LNCaP clone FGC (cell line): ENCODE measurements at places on chromosomes 6 and 20.

- no peak for DNase-seq
Observed at GRCh38 chr20:51553897-51554486, 11.5 kb upstream of the NFATC2 start.

- DNase-seq, result no peak
Observed at GRCh38 chr6:32108727-32109113, 418 bp downstream of the TNXB start.

- DNase-seq, result no peak
Observed at GRCh38 chr20:19349879-19350278, 137.4 kb downstream of the SLC24A3 start.

DNA sequence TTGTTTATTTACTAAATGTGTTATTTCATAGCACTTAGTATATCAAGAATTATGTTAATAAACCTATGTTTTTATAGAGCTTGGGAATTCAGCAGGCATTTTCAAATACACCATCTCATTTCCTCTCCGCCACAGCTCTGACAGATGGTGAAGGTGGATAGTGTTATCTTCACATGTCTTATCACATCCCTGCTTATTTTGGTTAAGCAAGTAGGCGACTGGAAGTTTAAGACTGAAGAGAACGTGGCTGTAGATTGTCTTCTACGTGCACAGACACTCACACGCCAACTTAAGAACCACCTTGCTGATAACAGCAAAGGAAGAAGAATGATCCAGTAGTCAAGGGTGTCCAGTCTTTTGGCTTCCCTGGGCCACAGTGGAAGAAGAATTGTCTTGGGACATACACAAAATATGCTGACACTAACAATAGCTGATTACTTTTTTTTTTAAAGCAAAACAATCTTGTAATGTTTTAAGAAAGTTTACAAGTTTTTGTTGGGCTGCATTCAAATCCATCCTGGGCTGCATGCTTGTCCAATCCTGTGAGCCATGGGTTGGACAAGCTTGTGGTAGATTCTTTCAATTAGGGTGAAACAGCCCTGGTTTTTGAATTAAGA, 43.3 kb upstream of the SCGN start:
- DNase-seq, result peak; percentile 26

- no peak for DNase-seq
Observed at GRCh38 chr6:4895971-4896370, 107.9 kb downstream of the RPP40 start.

DNA sequence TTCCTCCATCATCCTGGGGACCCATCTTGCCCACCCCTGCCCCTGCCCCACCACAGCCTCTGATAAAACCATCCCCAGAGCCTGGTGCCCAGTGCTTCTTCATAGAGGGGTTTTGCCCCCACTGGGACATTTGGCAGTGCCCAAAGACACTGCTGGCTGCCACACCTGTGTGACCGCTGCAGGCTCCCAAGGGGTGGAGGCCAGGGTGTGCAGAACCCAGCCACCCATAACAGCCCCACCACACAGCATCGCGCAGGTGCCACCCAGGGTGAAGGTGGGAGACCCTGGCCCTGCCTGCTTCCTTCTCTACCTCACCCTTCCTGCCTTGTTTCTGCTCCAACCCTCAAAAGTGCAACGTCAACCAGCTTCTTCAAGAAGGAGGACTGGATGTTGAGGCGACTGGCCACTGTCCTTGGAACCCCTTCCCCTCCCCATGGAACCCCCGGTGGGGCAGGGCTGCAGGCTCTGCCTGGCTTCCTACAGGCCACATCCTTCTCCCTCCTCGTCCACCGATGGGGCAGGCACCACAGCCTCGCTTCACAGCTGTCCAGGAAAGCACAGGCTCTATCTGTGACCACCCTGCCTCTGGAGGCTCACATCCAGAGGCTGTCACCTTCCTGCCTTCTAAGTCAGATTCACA, 79.2 kb upstream of the MPC1 start:
- DNase-seq, result no peak

DNA sequence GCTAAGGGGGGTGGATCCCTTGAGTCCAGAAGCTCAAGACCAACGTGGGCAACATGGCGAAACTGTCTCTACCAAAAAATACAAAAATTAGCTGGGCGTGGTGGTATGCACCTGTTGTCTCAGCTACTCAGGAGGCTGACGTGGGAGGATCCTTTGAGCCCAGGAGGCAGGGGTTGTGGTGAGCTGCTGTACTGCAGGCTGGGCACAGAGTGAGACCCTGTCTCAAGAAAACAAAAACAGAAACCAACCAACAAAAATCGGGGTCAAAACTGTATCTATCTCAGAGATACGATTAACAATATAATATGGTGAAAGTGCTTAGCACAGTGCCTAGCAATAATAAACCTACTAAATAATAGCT, 20.7 kb upstream of the BCAS1 start:
- DNase-seq, result no peak

- DNase-seq, result peak; percentile 80
Observed at GRCh38 chr6:149026530-149026942, 279.7 kb downstream of the UST start.

GRCh38 chr20:50561379-50562078, 51.3 kb downstream of the PTPN1 start:
- no peak for DNase-seq

DNA sequence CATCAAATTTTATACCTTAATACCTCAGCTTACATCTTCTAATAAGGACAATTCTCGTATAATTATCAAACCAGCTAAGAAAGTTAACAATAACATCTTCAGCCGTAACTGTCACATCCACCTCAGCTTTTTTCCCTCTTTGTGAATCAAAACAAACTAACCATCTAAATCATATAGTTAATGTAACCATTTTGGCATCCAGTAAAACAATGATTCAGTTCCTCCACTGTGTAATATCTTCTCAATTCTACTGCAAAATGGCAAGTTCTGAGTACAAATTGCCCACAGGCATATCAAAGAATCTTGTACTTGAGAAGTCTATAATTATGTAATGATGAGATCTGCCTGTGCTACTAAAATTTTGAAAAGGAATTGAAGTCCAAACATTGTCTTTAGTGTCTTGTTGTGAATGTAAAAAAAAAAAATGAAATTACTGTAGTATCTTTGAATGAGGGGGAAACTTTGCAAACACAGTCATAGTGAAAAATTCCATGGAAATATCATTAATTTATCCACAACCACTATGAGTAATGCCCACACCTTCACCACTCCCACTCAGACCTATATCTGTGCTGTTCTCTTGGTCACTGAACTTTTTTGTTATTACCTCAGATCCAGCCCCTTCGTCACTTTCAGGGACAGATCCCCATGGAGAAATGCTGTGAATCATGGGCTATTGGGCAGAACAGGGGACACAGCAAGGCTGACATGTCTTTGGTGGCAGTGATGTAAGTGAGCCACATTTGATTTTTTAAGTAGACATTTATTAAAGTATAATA, 178.6 kb upstream of the RAB32 start:
- DNase-seq, result no peak

DNA sequence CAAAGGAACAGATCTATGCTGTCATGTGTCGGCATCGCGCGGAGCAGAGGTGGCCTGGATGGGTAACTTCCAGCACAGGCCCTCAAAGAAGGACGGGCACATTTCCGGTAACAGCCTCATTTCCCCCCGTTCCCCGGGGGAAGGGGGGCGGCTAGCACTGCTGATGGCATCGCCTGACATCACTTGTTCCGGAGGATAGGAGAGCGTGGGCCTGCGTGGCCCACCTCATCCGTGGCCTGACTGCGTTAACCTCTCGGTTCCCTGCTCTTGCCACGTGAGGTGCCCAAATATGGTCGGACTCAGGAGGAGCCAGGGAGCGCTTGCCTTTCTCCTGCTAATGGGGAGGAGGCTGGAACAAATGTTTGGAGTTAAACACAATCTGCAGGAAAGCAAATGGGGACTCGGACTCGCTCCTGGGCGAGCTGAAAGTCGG, at the start of gene AKAP12:
Gene AKAP12 (plus strand): TSS at position 365 of the 433 bp plus-strand sequence. CDS start 596 bp downstream, outside the sequence.
- no peak for DNase-seq

DNA sequence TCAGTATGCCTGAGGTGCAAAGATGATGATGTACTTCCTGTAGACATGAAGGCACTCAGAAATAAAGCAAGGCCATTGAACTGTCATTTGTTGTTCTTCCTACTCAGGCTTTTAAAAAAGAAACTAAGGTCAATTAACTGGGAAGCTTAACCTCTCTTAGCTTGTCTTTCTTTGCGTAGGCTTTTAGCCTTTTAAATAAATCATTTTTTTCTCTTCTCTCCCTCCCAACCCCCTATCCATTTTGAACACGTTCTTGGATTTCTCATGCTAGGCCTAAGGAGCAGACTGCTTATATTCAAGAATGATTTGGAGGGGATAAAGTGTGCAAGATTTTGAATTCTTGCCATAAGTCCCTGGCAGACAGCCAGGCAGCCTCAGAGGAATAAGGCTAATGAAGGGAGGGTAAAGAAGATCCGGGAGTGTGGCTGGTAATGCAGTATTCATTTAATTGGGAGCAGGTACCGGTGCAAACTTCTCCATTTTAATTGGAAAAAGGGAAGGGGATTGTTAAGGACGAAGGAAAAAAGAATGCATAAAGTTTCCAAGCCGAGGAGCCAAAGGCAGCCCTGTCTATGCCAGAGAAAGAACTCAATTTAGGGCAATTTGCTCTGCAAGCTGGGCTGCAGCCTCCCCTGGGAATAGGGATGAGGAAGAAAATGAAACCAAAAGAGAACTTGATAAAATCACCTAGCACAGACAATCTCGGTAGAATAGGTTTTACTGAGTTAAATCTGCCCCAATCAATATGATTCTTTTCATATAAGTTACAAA, 343.8 kb upstream of the MMS22L start:
- no peak for DNase-seq

GRCh38 chr20:20341371-20341770, 26.5 kb upstream of the INSM1 start:
- DNase-seq, result no peak

DNA sequence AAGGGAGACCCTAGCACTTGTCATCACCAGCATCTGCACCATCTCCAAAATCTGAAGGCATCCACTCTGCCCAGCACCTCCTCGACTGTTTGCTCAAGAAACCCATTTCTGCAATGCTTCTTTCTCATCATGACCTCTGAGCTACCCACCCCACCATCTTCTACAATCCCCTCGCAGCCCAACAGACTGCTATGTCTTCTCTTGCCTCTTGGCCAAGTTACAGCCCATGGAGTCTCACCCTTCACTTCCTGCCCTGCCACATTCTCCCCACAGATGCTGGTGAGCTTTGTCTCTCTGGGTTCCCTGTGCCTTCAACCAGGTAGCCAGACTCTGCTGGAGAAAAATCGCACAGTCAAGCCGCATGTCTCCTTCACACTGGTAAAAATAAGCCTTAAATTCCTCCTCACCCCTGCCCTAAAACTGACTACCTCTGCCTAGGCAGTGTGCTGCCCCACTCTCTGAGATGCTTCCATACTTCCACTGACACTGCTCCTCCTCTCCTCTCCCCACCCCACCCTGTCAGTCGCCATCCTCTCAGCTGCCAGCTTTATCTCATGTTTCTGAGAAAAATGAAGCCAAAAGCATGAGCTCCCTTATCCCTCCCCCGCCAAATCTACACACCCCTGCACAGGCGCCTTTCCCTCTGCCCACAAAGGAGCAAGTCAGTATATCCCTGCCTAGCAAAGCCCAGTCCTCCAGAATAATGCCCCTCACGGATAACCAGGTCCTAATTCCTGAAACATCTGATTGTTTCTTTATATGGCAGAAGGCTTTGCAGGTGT, 2.3 kb upstream of the TXNDC5 start:
- DNase-seq, result no peak

GRCh38 chr6:108442770-108443520, 117.8 kb upstream of the FOXO3 start:
- DNase-seq, result no peak

- no peak for DNase-seq
Observed at GRCh38 chr6:123007885-123008284, 11.8 kb downstream of the CLVS2 start.

DNA sequence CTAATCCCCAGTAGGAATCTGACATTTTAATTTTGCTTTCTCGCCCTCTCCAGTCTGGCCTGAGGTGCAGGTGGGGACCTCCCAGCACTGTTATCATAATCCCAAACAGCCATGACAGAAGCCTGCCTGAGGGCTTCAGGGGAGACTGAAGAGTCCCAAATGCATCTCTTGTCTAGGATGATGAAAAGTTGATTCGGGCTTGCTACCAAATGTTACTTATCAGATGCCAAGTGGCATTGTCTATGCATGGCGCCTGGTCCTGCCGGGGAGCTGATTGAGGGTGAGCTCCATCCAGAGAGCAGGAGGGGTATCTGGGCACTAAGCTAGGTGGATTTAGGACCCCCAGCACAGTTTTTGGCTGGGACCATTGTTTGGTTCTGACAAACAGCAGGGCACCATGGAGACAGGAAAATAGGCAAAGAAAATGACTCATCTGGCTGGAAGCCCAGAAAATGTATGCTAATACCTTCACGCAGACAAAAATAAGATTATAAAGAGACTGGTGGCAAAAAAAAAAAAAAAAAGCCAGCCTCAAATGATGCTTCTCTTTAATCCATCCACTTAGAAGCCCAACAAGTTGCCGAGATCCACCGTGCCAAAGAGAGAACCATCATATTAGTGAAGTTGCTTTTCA, 513.7 kb upstream of the SULF2 start:
- peak; percentile 42 for DNase-seq

DNA sequence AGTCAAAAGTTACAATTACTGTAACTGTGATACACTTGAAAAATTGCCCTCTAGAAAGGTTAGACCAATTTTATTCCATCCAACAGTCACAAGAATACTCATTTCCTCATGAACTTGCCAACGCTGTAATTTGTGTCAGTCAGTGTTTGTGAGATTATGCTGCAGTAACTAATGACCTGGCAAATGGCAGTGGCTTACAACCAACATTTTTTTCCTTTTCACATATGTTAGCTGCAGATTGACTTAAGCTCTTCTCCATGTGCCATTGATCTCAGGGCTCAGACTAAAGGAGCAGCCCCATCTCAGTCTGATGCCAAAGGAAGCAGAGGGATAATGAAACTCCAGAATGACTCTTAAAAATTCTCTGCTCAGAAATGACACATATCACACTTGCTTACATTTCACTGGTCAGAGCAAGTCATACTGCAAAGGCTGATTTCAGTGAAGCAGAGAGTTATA, 92.3 kb upstream of the ELOVL5 start:
- no peak for DNase-seq

GRCh38 chr6:113823916-113824315, 33.2 kb upstream of the MARCKS start:
- DNase-seq, result no peak

DNA sequence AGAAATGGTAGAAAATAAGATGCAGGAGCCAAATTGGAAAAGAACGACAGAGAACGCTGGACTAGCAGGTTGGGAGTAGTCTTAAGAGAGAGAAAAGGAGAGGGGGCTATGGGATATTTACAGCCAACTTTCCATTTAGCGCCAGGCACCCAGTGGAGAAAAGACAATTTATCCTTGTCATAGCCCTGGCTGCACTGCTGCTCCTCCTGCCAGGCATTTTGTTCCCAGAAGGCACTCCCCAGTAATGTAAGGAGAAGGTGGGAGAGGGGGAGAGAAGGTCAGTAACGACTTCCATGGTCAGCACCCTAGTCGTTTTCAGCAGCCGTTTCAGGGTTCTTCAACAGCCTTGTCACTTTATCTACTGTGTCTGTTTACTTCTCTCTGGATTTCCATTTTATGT, 159.0 kb downstream of the TRMT11 start:
- no peak for DNase-seq

- DNase-seq, result no peak
Observed at GRCh38 chr6:157276134-157276532, 47.2 kb downstream of the TMEM242 start.
